ENCODE measurements at places on chromosomes 3 and 15.

DNA sequence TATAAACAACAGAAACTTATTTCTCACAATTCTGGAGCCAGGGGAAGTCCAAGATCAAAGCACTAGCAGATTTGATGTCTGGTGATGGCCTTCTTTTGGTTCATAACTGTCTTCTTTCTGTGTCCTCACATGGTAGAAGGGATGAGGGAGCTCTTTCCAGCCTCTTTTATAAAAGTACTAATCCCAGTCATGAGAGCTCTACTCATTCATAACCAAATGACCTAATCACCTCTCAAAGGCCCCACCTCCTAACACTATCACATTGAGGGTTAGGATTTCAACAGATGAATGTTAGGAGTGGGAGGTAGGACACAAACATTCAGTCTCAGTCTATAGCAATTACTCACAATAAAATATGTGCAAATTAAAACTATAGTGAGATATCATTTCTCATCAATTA lies 50.1 kb upstream of the UBE2E2 start:
- no peak for DNase-seq

DNA sequence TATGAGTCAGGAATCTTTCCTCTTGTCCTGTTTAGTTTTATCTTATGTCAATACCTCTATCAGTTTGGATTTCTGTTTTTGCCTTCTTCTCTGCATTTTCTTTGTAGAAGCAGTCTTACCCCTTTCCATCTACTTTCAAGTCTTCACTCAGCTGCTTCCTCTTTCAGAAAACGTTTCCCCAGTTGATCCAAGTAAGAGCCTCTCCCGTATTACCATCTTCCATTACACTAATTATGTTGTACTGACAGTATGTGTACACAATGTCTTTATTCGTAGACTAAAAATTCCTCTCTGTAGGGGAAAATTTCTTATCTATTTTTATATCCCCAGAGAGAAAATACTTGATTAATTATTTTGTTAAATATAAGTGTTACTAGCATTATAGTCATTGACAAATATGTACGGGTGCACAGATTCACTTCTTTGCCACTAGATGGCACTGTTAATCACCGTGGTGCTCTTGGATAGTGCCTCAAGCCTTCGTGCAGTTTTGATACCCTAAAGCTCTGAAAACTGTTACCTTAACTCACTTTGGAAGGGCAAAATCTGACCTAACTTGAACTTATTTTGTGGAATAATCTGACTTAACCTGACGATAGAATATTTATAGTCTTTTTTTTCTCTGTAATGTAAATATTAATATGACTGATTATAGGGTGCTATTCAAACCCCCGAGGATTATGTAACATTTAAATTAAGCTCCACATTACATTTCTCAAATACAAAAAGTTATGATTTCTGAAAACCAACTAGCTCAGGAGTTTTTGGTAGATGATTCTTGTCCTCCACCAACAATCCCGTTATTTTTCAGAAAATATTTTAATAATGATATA lies 74.2 kb upstream of the POU1F1 start:
- peak; percentile 2 for DNase-seq

- peak; percentile 38 for DNase-seq
Measured at GRCh38 chr3:13414040-13414729, 5.9 kb downstream of the NUP210 start.

- DNase-seq: no peak
Measured at GRCh38 chr3:86793786-86794185, 197.2 kb downstream of the VGLL3 start.

Data from hippocampal formation (tissue), 2 donors.